ENCODE measurements at places on chromosomes 2 and 18.

DNA sequence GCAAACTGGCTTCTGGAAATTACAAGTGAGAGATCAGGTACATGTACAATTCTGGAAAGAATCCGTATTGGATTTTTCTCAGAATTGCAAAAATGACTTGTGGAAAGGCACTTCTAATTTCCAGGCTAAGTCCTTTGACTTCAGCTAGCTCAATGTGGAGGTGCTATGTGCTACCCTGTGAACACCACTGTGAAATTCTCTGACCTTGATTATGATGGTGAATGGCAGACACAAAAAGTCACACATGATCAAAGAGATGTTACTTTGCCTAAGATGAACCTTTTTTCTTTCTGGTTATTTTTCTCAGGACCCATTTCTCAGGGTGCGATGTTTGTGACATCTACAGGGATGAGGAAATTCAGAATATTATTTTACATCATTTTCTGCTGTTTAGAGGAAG, 856.6 kb upstream of the VRK2 start:
- no peak for DNase-seq

DNA sequence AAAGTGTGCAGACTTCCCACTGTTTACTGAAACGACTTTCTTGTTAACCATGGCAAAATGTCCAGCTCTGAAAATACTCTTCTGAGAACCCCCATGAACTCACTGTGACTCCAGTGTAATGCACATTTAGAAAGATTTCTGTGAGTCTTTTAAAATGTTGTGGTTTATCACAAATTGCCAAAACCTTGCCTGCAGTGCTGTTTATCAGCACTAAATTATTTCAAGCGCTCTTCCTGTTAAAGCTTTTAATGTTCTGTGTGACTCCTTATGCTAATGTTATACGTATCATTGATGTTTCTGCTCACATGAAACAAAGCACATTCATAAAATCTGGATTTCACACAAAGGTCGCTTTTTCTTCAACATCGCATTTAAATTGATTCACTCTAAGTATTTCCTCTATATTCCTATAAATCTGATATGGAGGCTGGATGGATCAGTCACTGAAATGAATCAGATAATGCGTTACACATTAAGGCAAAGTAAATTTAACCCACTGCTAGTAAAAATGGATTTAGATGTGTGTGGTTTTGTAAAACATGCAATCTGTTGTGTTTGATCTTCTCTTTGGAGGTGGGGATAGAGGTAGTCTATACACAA, 521.2 kb downstream of the NYAP2 start:
- no peak for DNase-seq

DNA sequence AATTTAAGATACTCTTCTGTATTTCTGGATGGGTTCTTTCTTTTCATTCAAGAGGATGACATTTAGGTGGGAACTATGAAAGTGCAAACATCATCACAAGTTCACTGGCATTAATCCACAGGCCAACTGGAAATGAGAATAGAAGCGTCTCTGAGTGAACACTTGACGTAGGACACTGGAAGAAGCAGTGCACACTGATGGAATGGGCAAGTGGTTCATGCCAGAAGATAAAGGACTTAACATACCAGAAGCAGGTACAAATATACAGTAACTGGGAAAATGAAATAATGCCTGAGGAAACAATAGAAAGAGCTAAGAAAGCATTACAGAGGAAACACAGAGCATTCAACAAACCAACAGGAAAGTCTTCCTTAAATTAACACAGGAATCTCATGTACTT, 120.9 kb upstream of the CCDC195 start:
- DNase-seq: no peak

DNA sequence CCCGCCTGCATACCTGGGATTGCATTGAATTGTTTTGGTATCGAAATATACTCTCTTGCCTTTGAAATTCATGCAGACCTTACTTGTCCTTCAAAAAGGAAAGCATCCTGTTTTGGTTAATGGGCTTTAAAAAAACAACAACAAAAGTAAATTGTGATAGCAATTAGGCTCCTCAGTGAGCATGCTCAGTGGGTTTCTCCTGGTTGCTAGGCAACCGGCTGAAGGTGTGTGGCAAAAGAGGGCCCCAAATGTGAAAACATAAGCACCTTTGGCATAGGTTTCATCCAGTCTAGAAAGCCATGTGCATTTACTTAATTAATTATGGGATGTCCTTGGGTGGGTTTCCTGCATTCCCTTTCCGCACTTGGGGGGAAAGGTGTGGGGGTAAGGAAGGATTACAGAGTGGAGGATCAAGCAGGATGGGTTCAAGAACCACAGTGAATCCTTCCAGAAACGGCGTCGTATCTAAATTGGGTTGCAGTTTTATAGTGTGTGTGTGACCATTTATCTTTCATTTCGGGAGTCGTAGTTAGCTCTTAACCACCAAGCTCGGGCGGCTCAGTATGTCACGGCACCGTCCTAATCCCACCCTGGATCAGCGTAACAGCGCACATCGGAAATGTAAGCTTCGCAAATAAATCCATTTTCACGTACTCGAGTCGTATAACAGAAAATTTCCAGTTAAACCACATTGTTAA, 274.9 kb upstream of the TCF4 start:
- DNase-seq: no peak

DNA sequence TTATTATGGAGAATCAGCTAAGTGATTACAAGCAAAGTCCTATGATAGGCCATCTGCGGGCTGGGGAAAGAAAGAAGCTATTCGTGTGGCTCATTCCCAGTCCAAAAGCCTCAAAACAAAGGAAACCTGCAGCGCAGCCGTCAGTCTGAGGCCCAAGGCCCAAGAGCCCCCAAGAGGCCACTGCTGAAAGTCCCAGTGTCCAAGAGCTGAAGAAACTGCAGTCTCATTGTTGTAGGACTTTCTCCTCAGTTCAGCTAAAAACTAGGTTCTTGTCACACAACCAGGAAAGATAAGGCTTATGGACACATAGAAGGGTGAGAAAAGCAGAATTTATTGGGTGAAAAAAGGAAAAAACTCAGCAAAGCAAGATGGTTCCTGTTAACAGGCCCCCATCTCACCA, 143.2 kb downstream of the RHBDD1 start:
- no peak for DNase-seq

DNA sequence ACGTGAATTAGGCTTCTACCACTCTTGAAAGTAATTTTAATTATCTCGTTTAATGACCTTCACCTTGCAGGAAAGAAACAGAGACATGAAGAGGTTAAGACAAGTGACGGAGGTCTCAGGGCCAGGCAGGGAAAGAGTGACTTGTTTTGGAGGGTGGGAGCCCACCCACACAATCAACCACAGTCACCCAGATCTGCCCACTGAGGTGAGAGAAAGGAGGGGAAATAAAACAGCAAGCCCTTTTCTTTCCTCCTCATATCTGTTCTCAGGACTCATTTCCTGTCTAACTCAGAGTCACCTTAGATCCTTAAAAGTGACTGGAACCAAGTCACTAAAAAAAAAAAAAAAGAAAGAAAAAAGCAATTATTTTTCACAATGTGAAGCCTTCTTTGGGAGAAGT, 26.8 kb downstream of the ATP8B1 start:
- no peak for DNase-seq

DNA sequence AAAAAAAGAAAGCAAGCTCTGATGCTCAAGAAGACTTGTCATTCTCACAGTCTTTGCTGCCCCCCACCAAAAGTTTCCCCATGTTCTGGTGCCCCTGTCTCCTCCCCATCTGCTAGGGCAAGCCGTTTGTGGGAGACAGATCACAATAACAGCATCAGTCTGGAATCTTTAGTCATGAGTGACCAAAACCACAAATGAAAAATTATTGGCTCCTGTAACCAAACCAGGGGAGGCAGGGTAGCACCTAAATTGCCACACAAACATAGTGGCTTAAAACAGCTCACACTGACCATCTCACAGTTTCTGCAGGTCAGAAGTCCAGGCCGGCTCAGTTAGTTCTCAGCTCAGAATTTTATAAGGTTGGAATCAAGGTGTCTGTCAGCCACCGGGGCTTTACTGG, 9.1 kb upstream of the B3GNT7 start:
- DNase-seq: no peak

DNA sequence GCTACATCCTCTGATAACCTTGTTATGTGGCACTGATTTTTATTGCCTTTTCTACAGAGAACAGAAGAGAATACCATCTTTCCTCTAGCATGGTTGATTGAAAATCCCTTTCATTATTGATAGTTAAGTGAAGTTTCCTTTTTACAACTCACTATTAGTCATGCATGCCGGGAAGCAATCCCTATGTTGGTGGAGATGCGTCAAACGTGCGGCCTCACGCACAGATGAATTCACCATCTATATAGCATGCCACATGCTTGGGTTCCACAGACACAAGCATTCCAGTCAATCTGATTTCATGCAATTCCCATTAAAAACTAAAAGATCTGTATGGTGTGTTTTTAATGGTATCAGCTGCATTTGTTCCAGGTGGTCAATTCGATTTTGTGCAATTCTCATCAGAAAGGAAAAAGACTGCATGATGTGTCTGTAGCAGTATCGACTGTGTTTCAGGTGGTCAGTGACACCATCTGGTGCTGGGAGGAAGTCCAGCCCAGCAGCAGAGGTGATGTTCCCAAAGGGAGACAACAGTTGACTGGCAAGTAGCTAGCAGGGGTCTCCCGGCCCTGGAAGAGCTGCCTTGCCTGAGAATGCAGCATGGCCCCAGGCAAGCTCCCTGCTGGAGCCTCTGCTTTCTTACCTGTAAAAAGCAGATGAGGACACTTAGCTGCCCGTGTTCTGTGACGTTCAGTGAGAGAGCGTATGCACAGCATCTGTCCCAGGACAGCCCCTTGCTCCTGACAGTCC, 151.3 kb upstream of the NCK2 start:
- DNase-seq: no peak

- DNase-seq: no peak
Observed at GRCh38 chr2:160694631-160695030, 201.0 kb upstream of the RBMS1 start.

GRCh38 chr2:115782286-115782685, 1339.8 kb downstream of the DPP10 start:
- no peak for DNase-seq

DNA sequence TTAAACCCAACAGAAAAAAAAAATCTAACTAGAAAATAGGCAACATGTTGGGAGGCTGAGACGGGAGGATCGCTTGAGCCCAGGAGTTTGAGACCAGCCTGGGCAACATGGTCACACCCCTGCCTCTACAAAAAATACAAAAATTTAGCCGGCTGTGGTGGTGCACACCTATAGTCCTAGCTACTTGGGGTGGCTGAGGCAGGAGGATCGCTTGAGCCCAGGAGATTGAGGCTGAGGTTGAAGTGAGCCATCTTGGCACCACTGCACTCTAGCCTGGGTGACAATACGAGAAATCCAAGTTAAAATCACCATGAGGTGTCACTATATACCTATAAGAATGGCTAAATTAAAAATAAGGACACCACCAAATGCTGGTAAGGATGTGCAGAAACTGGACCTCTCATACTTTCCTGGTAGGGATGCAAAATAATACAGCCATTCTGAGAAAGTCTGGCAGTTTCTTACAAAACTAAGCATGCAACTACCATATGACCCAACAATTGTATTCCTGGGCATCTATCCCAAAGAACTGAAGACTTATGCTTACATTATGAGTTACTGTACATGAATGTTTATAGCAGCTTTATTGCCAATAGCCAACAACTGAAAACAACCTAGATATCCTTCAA, 2.2 kb downstream of the SEPTIN10 start:
- no peak for DNase-seq

DNA sequence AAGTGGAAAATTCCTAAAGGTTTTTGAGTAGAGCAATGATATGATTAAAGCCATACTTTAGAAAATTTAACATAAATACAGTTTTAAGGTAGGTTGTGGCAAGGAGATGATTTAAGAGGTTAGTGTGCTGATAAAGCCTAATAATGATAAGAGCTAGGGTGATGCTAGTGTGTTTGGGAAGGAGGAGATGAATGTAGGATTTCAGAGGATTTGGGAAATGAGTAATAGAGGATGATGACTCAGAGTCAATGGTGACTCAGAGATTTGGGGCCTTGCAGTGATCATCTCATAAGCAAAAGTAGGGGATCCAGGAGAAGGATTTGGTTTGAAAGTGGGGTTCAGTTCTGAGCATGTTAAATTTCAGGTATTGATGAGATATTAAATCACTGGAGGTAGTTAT, 23.3 kb downstream of the STAMBP start:
- DNase-seq: peak; percentile 78

DNA sequence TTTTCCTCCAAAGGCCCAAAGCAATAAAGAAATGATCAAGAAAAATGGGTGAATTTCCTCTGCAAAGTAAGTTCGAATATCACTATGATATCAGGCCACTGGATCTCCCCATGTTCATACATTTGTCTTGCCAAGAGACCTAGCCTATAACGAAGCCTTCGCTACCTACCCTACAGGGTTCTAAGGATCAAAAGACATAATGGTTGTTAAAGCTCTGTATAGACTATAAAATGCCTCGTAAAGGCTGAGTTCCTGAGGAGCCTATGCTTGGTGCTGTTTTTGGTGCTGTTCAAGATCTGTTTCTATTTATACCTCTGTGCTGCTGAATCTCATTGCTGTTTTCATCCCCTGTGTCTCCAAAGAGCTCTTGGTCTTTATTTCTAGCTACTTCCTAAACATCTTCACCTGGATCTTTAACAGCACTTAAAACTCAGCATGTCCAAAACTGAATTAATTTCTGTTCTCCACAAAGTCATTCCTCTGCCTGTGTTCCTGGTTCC, 254.4 kb upstream of the CHAC2 start:
- no peak for DNase-seq
